HepG2 (cell line): ENCODE measurements at places on chromosomes 7 and 10. TPM values are rescaled to one million over a fixed set of nuclear protein-coding genes. Genes with fewer than 3 reads are reported as not detected.

Gene C1QL3
- not detected in 2 replicates for total RNA-seq

Gene PRSS37
- not detected in 2 replicates for total RNA-seq

Gene OR6B1
- total RNA-seq, result not detected in 2 replicates

- no peak for DNase-seq
Observed at GRCh38 chr7:110898516-110898915, 192.4 kb upstream of the LRRN3 start.

DNA sequence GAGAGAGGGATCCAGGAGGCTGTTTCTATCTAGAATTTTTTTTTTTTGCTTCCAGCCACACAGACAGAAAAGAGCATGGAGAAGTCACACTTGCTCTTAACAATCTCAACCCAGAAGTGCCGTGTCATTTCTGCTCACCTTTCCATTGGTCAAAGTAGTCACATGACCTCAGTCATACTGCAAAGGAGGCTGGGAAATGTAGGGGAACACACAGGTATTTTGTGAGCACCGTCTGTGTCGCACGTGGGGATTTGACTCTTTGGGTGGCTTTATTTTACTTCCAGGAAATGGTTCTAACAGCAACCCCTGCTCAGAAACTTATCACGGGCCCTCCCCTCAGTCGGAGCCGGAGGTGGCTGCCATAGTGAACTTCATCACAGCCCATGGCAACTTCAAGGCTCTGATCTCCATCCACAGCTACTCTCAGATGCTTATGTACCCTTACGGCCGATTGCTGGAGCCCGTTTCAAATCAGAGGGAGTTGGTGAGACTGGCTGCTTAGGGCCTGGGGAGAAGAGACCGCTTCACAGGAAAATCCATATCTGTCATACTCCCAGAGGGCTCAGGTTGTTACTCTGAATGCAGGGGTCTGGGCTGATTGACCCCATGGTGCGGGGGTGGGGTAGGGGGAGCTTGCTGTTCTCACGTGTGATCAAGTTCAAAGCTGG lies 13.1 kb upstream of the CPA1 start:
- DNase-seq, result no peak

GRCh38 chr10:6390213-6390845 lies 187.6 kb downstream of the PFKFB3 start:
- DNase-seq, result no peak

- no peak for DNase-seq
Observed at GRCh38 chr7:21656081-21656480, 113.2 kb downstream of the DNAH11 start.

DNA sequence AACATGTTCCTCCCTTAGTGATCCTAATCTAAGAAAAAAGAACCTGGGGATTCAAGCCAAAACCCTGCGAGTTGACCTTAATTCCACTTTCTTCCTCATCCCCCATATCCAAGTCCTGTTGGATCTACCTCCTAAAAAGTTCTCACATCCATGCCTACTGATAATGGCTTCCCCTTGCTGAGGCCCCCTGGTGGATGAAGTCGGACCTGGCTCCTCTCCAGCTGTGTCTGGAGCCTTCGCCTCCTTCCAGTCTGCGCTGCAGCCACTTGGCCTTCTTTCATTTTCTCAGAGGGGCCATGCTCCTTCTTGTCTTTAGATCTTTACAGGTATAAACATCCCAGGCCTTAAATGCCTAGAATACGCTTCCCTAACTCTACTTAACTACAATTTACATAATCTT lies 8.1 kb downstream of the PDE1C start:
- peak; percentile 16 for DNase-seq

DNA sequence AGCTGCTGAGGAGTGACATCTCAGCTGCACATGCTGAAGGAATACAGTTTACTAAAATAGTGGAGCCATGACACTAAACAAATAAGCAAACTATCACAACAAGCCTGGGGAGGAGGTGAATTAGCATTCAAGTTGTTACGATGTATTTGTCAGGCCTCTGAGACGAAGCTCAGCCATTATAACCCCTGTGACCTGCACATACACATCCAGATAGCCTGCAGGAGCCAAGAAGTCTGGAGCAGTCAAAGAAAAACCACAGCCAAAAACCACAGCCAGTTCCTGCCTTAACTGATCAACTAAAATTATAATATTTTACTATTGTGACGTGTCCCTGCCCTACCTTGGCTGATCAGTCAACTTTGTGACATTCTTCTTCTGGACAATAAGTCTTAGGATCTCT lies 68.6 kb downstream of the NSUN6 start:
- DNase-seq, result no peak

- no peak for DNase-seq
Observed at GRCh38 chr7:128167042-128167701, 73.9 kb upstream of the LEP start.

DNA sequence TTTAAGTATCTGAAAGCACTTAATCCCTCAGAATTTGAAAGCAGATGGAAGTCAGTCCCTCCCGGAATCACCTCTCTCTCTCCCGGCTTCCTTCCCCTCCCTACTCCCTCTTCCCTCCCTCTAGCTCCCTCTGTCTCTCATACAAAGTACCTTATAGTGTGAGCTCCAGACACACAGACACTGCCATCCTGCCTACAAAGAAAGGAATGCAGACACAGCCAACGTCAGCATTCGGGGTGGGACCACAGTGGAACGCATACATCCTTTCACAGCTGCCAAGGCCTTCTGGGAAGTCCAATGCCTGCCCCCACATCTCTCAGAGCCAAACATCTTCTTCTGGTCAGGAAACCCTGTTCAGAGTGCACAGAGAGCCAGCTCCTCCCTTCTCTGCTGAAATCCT lies 9.3 kb downstream of the NOD1 start:
- DNase-seq, result peak; percentile 83

- no peak for DNase-seq
Observed at GRCh38 chr7:33646891-33647391, 258.4 kb upstream of the BMPER start.

DNA sequence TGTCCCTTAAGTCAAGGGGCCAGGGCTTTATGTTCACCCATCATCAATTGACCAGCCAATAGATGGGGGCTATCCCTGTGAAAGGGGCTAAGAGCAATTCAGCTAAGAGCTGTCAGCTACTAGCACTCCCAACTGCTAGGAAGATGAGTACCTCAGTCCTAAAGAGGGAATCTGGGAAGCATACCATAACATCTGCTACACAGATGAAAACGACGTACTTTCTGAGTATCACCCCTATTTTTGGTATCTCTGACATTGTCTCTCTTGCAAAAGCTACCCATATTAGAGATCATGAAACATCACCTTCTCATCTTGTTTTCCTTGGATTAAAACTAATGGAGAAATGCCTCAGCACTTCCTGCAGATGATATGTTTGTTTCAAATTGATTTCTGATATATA lies 7.5 kb upstream of the SMNDC1 start:
- DNase-seq, result no peak

GRCh38 chr7:41536873-41537665 lies 165.8 kb downstream of the INHBA start:
- no peak for DNase-seq
